ENCODE measurements at places on chromosomes 3 and 15. TPM values are rescaled to one million over a fixed set of nuclear protein-coding genes. Genes with fewer than 3 reads are reported as not detected.

Gene CASR
- polyA plus RNA-seq = not detected

Gene CNTN3
- 2.2 TPM for polyA plus RNA-seq

Gene PBRM1
- polyA plus RNA-seq = 16.5 TPM

Gene UROC1
- polyA plus RNA-seq = not detected

Gene MME
- 11.7 TPM for polyA plus RNA-seq

Gene FAM240A
- polyA plus RNA-seq = not detected

Gene DUOXA2
- not detected for polyA plus RNA-seq

Data from IMR-90 (cell line).